ENCODE measurements at places on chromosomes 3 and 15.

DNA sequence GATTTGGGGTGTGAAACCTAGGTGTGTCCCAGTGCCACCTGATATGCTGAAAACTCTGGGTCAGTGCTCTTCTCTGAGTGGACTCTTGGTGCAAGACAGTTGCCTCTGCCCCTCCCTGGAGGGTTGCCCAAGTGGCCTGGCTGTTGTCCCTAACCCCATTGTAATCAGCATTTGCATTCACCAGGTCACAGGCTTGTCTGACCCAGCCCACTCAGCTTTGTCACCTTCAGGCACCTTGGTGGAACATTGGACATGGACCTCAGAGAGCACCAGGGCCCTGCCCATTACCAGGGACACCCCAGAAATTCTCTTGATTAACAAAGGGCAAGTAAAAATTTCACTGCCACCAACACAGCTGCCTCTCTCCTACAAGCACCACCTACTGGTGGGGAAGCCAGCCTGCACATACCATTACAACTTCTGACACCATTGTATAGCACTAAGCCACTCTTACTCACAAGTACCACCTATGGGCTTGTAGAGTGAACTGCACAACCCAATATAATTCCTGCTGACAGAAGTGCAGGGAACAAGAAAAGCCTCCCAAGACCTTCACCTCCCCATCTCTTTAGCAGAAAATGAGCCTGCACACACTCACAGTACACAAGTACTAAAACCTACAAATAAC lies 324.6 kb downstream of the EPHA6 start:
- DNase-seq = peak; percentile 33

DNA sequence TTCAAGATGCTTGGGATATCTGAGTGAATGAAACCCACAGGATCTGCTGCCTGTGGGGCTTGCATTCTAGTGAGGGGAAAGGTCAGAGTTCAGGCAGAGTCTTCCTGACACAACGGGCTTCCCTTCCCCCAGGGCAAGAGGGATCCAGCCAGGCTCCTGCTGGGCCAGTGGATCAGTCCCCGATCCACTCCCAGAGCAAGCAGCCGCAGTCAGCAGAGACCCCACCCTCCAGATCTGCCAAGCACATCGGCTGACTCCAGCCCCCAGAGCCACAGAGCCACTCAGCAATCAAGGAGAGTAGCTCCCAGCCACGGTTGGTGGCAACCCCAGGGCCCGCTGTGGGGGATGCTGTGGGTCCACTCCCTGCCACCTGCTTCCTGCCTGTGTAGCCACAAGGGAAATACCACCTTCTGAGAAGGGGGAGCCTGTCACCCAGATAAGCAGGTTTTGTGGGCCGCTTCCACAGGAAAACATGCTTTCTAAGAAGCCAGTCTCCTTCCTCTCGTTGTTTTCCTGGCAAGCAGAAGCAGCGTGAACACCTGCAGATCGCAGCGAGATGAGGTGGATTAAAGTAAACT lies 44.9 kb downstream of the CPN2 start:
- DNase-seq = no peak

DNA sequence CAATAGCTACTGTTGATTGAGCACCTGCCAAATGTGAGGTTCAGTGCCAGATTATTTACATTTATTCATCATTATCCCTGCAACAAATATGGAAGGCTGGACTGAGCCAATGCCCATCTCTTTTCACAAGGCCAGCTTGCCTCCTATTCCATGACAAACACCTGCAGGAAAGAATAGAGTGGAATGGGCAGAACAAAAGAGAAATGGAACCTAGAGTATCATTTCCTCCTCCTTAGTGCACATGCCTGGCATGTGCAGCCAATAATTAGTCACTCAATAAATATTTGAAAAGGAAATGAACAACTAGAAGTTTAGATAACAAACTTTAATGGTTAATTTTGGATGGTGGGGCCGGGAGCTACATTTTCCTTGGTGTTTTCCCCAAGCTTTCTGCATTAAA lies 61.4 kb upstream of the MYRIP start:
- DNase-seq = no peak

- DNase-seq = no peak
Measured at GRCh38 chr3:171282041-171282440, 178.2 kb downstream of the TNIK start.

All from RKO (cell line).